NCI-H2029 (cell line): ENCODE measurements at places on chromosomes 3 and 15.

GRCh38 chr15:71411538-71412482, 296.5 kb downstream of the THSD4 start:
- DNase-seq, result no peak

DNA sequence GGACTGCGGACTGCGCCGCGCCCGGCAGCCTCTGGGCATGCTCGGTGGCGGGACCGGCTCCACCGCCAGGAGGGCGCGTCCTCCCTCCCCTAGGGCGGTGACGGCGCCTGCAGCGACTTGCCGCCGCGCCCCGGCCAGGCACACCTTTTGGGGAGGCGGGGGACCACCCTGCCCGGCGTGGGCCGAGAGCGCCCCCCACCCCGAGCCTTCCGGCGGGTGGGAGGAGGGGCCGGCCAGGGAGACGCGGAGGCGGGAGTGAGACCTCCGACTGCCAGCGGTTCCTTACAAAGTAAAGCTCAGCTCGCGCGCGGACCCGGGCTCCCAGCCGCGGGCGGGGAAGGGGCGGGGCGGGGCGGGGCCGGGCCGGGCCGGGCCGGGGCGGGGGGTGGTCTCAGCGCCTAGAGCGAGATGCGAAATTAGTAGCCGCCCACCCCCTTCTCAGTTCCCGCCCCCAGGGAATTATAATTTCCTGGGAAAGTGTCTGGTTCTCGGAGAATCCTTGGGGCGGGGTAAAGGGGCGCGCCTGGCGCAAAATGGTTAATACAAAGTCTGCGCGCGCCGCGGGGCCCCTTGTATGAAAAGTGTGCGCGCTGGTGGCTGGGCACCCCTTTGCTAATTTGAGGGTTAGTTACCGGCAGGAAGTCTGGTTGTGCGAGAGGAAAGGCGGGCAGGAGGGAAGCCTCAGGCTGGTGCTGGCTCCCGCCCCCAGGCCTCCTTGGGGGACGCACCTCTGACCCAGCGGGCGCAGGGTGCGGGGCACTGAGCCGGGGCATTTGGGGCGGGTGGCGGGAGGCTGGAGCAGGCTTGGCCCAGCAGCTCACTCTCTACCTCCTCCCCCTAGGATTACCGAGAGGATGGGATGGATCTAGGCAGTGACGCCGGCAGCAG, 224.8 kb upstream of the IL12A start:
- no peak for DNase-seq

GRCh38 chr3:60890226-60890625, 361.0 kb downstream of the FHIT start:
- no peak for DNase-seq

- DNase-seq, result no peak
These were observed 986.5 kb downstream of the ROBO2 start for GRCh38 chr3:78026318-78026828.

DNA sequence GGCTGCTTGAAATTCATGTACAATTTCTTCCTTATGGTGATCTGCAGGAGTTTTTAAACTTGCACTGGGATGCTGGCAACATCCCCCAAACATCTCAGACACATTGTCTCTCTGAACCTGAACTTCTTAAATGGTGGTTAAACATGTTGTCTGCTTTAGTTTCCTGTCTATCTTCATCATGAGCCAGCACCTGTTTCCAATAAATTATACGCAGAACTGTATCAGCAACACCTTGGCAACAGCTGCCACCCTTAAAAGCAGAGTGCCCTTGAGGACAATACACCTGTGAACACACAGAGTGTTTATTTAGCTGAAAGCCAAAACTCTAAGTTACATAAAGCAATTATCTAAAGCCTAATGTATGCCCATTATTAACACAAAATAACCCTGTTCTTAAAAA, 242.9 kb downstream of the WNT5A start:
- peak; percentile 73 for DNase-seq

GRCh38 chr3:190220362-190220761, 99.7 kb upstream of the P3H2 start:
- no peak for DNase-seq

DNA sequence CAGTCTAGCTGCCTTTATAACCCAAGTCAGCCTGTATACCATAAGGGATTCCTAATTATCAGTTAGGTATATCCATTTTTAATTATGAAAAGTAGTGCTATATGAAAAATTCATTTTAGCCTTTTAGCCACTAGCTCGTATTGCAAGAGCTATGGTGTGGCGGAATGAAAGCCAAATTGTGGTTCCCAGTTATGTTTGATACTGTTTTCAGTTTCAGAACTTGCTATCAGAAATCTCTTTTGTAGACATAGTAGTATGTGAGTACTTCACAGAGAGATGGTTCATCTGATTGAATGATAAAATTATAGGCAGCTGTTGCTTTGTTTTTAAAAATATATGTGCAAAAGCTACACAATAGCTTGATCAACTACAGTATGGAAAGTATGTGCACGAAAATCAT, 134.6 kb downstream of the SLC25A26 start:
- DNase-seq, result no peak

- peak; percentile 31 for DNase-seq
These were observed at the start of gene RAB27A for GRCh38 chr15:55289746-55290527. RAB27A (minus strand) TSS chr15:55289813; CDS start chr15:55234934, 54,879 bp downstream.

DNA sequence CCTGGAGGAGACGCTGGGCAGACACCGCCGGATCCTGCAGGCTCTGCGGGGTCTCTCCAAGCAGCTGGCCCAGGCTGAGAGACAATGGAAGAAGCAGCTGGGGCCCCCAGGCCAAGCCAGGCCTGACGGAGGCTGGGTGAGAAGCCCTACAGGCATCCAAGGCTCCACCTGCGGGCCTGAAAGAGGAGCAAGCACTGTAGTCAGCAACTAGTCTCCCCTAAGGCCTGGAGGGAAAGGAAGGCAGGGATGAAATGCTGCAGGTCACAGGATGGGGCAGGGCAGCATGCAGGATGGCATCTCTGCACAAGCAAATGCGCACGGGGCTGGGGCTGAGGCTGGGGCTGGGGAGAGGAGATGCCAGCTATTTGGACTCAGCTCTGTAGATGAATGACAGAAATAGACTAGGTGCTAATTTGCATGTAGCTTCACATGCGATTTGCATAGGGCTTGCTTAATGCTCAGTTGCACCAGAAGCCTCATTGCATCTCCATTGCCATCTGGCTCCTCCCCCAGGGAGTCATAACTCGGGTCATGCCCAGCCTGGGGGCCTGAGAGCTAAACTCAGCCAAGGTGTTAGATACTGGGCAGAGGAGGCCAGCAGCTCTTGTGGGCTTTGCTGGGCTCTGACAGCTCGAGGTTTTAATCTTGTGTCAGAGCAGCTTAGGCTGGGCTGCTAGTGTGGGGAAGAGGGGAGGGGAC, 5.2 kb upstream of the CPLX3 start:
- no peak for DNase-seq

DNA sequence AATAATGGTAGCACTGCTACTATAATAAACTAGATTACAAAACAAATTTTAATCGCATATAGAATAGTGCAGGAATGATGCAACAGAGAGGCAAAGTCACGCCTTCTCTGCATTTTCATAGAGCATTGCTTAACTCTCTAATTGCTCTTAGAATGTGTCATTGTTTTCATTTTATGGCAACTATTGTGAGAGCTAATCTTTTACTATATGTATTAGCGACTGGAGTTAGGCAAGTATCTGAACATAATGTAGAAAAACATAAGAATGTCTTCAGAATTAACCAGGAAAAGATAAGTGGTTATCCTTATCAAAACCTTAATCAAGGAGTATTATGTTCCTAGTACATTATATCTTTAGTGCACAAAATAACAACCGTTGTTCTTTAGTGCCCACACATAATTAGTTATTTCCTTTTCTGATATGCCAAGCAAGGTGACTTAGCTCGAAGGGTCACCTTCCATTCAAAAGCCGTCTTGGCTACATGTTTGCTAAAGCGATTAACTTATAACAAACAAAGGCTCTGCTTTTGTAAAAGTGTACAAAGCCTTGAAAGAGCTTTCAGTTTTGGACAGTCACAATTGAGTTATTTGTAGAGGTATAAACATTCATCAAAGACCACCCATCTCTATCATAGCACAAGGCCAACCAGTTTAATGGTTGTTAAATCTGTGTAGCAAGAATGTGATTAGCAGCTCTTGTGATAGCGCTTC, 1328.9 kb downstream of the ROBO2 start:
- no peak for DNase-seq

DNA sequence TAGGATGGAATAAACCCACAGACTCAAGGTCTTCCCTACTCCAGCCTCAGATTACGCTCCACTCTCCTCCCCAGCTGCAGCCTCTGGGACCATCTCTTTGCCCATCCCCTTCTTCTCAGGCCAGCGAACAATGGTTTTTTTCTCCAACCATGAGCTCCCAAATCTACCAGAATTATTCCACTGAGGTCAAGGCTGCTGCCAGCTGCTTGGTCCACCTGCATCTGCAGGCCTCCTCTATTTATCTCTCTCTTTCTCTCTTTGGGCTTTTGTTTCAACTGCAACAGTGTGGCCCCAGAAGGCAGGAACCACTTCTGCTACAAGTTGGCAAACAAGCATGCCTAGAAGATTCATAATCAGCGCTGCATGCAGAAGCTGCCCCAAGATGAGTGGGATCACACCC, 19.1 kb downstream of the CHRM5 start:
- DNase-seq, result no peak

DNA sequence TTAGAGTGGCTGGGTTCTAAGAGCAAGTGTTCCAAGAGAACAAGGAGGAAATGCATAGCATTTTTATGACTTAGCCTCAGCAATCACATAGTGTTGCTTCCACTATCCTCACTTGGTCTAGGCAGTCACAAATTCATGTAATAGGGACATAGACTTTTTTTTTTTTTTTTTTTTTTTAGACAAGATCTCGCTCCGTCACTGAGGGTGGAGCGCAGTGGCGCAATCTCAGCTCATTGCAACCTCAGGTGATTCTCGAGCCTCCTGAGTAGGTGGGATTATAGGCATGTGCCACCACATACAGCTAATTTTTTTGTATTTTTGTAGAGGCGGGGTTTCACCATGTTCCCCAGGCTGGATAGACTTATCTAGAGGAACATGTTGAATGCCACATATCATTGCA, 4.7 kb upstream of the GNB4 start:
- DNase-seq, result no peak

DNA sequence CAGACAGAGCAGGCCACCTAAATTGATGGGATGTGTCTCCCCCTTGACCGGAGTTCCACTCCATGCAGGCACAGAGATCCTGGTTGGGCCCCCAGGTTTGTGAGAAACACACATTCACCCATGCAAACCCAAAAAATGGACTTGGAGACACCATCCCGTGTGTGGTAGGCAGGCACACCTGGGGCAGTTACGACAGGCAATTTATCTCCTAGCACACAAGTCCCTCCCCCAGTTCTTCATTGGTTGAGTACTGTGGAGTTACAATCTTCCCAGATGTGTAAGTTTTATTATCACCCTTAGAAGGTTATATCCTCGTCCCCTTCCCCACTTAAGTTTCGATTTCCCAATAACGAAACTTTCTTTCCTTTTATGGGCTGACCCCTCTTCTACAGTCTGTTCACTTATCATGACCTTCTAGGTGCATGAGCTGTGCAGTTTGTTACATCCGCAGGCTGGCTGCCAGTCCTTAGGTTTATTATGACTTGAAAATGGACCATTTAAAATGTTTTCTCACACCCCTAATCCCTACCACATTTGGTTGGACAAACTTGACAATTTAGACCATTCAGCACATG, 27.3 kb downstream of the ARL8B start:
- no peak for DNase-seq

DNA sequence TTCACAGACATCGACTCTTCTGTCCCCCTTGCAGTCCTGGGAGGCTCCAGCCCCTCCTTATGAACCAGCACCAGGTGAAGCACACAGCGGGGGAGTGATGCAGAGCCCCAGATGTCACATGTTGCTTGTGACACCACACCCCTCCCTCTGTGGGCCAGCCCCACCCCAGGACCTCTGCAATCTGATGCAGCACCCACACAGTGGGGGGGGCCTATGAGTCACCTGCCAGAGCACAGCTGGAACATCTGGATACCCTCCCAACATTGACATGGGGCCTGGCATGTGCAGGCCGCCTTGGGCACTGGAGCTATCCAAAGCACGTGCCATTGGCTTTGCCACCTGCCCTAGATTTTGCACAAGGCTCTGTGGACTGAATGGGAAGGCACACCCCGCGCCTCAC, 70.5 kb downstream of the FEM1B start:
- DNase-seq, result no peak

DNA sequence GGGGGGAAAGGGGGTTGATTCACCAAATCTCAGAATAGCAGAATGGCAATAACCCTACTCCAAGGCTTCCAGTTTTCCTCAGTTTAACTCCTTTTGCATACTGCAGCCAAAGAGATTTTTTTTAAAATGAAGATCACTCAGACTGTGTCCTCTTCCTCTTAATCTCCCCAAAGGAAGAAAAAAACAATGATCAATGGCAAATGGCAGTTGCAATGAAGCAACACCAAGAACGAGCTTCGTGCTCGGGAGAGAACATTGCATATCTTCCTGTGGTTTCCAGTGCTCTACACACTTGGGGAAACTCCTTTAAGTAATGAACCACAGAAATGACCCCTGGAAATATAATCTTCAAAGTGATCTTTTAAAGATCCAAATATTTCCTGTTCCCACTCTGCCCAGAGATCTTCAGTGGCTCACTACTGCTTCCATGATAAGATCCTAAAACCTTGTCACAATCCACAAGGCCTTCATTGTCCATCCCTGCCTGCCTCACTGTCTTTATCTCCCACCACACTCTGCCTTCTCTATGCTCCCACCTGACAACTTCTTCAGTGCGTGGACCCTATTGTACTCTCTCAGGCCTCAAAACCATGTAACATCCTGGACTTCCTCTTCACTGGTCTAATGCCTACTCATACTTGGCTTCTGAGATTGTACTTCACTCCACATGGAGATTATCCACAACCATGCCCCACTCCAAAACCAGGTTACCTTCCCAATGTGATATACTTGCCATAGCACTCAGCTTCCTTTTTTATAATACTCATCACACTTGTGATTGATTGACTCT, 394.8 kb downstream of the FHIT start:
- no peak for DNase-seq

DNA sequence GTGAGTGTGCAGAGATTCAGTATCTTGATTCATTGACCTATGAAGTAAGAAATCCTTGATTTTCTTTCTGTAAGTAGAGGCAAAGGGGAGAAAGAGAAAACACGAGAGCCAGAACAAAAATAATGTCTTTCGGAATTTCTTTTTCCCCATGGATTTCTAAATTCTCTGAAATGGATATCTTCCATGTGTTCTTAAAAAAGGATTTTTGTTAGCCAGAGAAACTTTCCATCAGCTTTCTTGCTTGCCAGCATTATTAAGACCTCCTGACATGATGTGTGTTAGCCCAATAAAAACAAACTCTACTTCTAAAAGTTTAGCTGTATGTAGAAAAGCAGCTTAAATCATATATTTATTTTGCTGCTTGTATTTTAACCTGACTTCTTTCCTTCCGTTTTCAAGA, 122.3 kb upstream of the AADACL2 start:
- no peak for DNase-seq

GRCh38 chr15:56786966-56787365, 53.7 kb upstream of the ZNF280D start:
- no peak for DNase-seq
